ENCODE measurements at places on chromosomes 3 and 15.

DNA sequence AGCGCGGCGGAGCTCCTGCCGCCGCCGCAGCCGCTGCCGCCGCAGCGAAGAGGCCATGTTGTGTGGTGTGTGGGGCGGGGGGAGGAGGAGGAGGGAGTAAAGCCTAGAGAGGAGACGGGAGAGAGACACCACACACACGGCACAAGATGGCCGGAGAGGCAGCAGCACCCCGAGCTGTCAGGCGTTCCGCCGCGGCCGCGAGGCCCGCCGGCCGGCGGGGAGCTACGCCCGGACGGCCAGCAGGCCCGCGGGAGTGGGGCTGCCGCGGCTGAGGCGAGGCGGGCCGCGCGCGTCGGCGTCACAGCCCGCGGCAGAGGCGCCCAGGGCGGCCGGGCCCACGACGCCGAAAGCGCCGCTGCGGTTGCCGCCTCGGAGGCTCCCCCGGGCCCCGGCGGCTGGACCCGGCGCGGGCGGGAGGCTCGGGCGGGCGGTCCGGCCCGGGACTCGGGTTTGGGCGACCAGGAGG lies 17.4 kb upstream of the CHD2 start:
- no peak for DNase-seq

DNA sequence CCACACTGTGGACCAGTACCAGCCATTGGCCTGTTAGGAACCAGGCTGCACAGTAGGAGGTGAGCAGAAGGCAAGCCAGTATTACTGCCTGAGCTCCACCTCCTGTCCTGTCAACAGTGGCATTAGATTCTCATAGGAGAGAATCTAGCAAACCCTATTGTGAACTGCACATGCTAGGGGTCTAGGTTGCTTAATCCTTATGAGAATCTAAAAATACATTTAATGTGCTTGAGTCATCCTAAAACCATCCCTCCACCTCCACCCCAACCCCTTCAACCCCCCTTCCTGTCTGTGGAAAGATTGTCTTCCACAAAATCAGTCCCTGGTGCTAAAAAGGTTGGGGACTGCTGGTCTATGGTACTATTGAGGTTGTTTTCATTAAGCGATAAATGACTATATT lies 49.3 kb upstream of the KCNAB1 start:
- no peak for DNase-seq

- DNase-seq: no peak
Observed at GRCh38 chr3:187567661-187568121, 102.5 kb downstream of the SST start.

GRCh38 chr3:78029775-78030174 lies 989.9 kb downstream of the ROBO2 start:
- no peak for DNase-seq

GRCh38 chr3:146077181-146077580 lies 83.8 kb downstream of the PLOD2 start:
- DNase-seq: no peak

- no peak for DNase-seq
Observed at GRCh38 chr3:197730200-197730599, 6.5 kb downstream of the RUBCN start.

GRCh38 chr15:62742409-62743171 lies 300.0 kb upstream of the TPM1 start:
- peak; percentile 26 for DNase-seq

DNA sequence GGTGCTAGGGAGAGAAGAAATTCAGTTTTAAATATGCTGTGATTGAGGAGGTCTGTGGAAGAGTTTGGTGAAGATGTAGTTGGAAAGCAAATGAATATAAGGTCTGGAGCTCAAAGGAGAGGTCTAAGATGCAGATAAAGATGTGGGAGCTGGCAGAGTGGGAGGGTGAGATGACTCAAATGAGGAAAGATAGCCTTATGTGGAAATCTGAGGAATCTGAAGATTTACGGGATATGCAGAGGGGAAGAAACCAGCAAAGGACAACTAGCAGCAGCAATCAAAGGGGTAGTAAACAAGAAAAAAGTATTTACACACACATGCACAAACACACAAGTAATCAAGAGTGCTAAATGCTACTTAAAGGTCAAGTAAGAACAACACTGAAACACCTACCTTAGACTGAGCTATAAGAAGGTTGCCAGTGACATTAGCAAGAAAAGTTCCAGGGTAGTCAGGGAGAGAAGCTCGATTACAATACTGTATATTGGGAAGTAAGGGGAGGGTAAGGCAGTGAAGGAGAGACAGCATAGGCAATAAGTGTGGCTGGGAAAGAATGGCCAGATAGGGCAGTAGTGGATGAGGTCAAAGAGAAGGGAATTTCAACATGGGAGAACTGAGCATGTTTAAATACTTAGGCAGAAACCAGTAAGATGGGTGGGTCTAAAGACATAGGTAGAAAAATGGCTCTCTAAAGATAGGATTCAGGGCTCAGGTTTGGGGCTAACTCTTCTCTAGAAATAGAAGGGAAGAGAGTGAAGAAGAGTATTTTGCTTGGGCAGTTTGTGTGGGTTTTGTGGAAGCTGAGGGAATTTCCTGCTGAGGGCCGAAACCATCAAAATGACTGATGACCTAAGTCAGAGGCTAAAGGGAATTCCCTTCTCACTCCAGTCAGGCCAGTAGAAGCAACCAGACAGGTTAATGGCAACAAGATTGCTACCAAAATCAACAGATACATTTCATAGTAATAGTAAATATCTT lies 8.9 kb downstream of the CMTM6 start:
- DNase-seq: peak; percentile 29

- no peak for DNase-seq
Observed at GRCh38 chr3:166274351-166275023, 437.3 kb upstream of the BCHE start.

DNA sequence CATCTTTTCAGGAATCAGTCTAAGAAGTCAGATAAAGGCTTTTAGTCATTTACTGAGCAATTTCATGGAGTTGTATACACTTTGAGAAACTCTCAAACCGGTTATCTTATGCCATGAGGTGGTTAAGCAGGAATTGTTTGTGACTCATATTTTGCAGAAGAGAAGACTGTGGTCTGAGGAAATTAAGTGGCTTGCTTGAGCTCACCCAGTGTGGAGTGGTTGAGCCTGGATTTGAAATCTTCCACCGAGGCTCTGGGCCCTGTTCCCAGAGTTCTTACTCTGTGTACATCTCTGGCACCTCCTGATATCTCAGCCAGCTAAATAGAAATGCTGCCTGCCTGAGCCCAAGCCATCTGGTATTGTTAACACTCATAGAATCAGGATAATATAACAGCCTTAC lies 37.8 kb upstream of the BCL6 start:
- no peak for DNase-seq

GRCh38 chr3:111971533-111972130 lies 7.2 kb upstream of the ABHD10 start:
- DNase-seq: no peak

DNA sequence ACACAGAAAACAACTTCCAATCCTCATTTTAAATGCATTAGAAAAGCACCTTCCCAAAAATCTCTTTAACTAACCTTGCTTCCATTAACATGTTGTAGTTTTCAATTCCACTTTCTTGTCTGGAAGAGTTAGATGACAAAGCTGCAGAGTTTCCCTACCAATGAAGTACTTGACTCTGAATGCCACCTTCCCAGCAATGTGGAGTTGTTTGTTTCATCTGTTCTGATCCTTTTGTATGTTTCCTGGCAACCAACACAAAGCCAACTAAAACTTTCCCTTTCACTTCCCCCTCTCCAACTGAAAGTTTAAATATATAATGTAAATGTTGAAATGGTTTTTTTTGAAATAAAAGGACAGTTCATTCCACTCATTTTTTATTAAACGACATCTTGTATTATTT lies at the start of gene WDR49:
TSS of gene WDR49 (minus strand) at position 183 of the 400 bp plus-strand sequence. CDS start 517 bp downstream, outside the sequence.
- no peak for DNase-seq

- no peak for DNase-seq
Observed at GRCh38 chr3:53196575-53197407, 35.8 kb downstream of the PRKCD start.

GRCh38 chr15:63422891-63423590 lies 41.4 kb upstream of the CA12 start:
- DNase-seq: no peak

DNA sequence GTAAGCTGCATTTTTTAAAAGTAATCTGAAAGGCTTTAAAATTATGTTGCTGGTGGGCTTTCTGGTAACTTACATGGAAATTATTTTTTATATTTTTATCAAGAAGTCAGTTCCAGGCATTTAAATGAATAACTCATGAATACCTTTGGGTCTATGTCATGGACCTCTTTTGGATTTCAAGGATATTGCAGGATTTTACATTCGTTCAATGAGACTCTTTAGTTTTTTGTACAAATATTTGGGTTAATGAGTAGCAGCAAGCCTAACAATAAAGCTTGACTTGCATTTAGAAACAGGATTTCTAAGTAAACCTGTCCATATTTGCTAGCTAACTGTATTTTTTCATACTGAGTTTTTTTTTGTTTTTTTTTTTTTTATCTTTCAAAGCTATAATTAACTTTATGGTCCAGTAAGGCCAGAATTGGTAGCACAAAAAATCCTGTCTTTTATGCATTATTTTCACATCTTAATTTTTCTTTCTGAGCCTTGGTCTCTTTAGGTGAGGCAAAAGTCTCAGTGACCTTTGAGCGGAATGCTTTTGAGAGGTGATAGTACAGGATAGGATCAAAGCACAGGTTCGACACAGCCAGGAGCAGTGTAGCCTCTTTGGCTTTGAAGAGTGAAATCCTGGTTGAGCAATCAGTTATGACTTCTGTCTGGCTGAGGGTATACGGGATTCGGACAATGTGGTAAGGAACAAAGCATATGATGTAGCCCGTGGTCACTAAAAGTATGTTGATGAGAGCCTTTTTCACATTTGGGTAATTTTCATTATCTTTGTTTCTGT lies 4.8 kb downstream of the GPR171 start:
- no peak for DNase-seq

DNA sequence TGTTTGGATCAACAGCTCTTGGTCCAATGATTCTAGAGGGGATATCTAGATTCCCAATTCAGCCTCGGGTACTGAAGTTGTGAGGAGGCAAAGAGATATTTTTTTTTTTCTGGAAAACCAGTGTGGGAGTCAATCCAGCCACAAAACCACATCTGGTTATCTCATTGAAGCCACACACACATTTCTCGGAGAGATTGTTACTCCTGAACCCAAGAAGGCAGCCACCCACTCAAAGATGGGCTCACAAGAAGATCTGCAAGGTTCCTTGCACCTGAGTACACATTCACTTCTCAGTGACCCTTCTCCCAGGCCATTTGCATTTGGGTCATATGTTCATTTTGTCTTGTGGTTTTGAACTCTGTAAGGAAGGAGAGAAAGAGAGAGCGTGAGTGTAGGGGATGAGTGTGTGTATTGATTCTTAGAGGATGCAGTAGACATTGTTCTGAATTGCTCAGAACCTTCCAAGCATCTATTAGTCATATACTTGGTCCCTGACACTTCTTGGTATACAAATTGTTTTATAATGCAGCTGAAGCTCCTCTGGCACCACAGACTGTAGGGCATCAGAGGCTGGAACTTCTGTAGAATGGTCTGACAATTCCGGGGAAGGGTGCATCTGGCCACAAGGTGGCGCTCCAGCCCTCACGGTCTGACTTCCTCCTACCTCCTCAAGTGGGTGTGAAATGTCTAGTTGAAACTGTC lies 39.3 kb upstream of the TRA2B start:
- DNase-seq: peak; percentile 39

GRCh38 chr3:13075318-13075717 lies 2.1 kb upstream of the IQSEC1 start:
- no peak for DNase-seq

- DNase-seq: no peak
Observed at GRCh38 chr3:10512687-10513086, 7.3 kb upstream of the ATP2B2 start.

DNA sequence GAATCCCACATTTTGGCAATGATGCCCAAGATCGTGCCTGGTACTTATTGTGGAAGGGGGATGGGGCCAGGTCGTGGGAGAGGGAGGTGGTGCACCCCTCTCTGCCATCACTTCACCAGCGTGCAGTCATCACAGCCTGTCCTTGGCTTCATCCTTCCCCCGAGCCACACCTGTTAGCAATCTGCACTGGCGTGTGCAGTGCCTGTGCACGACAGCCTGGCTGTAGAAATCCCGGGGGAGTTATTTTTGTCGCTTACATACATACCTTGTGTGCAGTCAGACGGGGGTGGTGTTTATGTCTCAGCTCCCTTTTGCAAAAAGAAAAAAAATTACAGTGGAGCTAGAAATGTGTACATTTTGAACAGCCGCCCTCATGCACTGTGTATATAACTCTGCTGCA lies 216.0 kb downstream of the TLE3 start:
- peak; percentile 46 for DNase-seq

GRCh38 chr3:66480666-66481065 lies 20.2 kb downstream of the LRIG1 start:
- no peak for DNase-seq

DNA sequence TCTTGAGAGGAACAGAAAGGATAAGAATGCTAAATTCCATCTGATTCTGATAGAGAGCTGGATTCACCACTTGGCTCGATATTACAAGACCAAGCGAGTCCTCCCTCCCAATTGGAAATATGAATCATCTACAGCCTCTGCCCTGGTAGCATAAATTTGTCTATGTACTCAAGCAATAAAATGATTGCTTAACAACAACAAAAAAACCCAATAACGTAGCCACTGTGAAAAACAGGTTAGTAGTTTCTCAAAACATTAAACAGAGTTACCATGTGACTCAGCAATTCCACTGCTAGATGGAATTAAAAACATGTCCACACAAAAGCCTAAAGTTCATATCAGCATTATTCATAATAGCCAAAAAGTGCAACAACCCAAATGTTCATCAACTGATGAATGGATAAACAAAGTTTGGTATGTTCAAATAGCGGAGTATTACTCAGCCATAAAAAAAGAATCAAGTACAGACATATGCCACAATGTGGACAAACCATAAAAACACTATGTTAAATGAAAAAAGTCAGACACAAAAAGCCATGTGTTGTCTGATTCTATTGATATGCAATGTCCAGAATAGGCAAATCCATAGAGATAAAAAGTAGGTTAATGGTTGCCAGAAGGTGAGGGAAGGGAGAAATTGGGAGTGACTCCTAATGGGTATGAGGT lies 16.8 kb downstream of the BCL2L10 start:
- no peak for DNase-seq

DNA sequence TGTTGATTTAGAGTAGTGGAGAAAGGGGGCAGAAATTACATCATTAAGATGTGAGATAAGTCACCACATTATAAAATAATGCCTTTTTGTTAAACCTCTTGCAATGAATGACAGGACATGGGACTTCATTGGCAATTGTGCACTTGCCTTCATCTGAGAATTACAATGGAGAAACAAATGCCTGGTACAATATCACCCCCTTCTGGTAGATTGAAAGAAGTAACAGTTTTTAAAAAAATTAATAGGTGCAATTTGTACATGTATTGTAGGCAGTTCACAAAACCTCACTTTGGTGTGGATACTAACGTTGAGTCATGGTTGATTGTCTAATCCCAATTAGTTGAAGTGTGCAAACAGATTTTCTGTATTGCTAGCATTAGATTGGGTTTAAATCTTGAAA lies 4.6 kb upstream of the P2RY14 start:
- DNase-seq: peak; percentile 15

GRCh38 chr3:58659051-58659675 lies 7.4 kb downstream of the FAM3D start:
- no peak for DNase-seq

DNA sequence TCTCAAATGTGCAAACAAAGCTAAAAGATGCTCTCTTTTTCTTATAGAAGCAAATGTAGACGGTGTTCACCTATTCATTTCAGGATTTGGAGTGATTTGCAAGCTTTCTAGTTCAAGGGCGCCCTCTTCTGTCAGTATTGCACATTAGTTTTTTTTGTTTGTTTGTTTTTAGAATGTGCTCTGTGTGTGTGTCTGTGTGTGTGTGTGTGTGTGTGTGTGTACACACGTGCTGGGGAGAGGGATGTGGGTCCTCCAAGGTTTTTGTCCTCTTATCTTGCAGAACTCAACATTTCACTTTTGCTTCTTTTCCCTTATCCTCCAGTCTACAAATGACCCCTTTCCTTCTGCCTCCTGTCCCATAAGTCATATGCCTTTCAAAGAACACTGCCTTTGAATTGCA lies 23.5 kb downstream of the DNAH1 start:
- DNase-seq: no peak

All from GM12892 (cell line).